ENCODE measurements at places on chromosomes 5 and 9.

DNA sequence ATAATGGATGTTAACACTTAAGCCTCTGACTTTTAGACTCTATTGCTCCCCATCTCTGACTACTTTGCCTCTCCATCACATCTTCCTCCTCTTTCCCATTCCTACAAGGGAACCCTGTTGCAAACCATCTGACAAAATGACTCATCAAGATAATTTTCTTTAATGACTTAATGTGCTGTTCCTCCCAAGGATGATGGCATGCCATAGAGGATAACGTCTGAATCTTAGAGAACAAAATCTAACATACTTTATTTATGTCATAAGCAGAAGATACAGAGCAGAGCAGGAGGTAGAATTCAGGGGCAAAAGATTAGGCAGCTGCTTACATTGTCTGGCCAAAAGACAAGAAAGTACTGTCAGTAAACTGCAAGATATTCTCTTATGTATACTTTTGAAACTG lies 76.8 kb downstream of the FGF10 start:
- DNase-seq: no peak

DNA sequence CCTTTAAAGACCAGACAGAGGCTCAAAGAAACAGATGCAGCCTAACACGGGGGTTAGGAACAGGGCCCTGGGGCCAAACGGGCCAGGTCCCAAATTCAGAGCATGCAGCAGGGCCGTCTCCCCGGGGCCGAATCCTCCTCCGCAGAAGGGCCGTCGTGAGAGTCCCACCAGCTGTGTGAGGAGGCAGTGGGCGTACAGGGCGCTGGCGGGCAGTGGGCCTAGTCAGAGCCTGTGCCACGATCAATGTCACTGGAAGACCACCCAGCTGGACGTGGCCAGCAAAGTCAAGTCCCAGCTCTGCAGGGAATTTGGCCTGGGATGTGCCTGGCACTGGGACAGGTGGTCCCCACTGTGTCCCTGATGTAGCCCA lies 15.8 kb upstream of the FCN2 start:
- DNase-seq: no peak

GRCh38 chr5:14728459-14728938 lies 64.0 kb downstream of the OTULIN start:
- DNase-seq: no peak

- DNase-seq: peak; percentile 21
Observed at GRCh38 chr5:64947031-64947430, 178.3 kb downstream of the CWC27 start.

GRCh38 chr5:167123126-167123525 lies 1168.3 kb upstream of the WWC1 start:
- no peak for DNase-seq

- peak; percentile 100 for DNase-seq
Observed at GRCh38 chr5:151696470-151697061, 9.9 kb upstream of the SPARC start.

DNA sequence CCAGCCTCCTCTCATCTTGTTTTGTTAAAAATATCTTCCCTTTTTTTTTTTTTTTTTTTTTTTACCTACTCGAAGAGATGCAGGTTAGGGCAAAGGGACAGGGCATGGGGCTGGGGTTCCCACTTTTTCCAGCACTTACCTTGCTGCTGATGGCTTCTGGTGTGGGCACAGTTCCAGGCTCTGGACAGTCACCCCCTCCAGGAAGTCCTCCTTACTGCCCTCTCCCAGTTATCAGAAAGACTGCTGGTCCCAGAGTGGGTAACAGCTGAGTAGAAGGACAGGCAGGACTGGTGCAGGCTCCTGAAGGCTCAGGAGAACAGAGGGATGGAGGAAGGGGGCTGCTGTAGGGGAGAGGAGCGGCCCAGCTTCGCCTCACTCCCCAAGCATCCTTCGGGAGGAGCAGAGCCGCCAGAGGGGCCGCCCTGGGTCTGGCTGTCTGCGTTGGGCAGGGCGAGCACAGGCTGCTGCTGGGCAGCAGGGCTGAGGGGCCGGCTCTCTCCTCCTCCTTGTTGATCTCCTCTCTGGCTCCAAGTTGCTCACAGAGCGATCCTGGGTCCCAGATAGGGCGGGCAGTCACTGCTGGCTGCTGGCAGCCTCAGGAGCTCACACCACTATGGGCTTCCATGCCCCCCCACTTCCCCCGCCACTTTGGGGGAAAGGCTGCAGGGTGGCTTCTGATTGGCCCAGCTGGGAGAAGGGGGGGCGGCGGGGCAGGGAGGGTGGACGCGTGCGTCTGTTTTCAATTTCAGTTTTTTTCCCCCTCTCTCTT lies at the start of gene PDGFRB:
Gene PDGFRB, minus strand, starts transcription at position 588 of the 769 bp plus-strand sequence. CDS start 18,798 bp downstream, outside the sequence.
- peak; percentile 96 for DNase-seq

DNA sequence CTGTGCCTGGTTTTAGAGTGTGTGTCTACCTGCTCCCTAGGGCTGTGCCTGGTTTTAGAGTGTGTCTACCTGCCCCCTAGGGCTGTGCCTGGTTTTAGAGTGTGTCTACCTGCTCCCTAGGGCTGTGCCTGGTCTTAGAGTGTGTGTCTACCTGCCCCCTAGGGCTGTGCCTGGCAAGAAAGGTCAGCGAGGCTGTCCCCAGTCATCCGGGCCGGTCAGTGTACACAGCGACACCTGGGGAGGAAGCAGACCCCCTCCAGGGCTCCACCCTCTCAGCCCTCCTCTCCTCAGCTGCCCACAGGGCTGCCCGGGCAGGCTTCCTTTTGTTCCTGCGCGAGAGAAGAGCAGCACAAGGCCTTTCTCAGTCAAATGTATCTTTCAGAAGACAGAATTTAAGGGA lies 4.1 kb downstream of the NRARP start:
- no peak for DNase-seq

DNA sequence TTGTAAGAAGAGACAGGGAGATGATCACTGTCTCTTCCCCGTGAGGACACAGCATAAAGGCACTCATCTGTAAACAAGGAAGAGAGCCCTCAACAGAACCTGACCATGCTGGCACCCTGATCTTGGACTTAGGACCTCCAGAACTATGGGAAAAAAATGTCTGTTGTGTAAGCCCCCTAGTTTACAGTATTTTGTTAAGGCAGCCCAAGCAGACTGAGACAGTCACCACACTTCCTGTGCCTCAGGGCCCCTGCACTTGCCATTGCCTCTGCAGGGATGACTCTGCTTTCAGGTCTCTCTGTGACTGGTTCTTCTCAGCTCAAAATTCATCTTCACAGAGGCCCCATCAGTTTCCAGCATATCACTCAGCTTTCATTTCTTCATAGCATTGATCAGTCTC lies 372.1 kb downstream of the TLE1 start:
- peak; percentile 8 for DNase-seq

DNA sequence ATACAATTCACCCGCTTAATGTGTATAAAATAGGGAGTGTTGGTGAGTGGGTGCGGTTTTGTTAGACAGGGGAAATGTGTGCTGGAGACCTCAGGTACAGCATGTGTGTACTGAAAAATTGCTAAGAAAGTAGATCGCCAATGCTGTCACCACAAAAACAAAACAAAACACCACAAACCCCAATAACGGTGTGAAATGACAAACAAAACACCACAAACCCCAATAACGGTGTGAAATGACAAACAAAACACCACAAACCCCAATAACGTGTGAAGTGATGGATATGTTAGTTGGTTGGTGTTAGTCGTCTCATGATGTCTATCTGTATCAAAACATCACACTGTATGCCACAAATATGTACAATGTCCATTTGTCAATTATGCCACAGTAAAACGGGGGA lies 14.2 kb upstream of the GFPT2 start:
- DNase-seq: no peak

- DNase-seq: no peak
Observed at GRCh38 chr5:31639481-31640411, 815 bp downstream of the PDZD2 start.

DNA sequence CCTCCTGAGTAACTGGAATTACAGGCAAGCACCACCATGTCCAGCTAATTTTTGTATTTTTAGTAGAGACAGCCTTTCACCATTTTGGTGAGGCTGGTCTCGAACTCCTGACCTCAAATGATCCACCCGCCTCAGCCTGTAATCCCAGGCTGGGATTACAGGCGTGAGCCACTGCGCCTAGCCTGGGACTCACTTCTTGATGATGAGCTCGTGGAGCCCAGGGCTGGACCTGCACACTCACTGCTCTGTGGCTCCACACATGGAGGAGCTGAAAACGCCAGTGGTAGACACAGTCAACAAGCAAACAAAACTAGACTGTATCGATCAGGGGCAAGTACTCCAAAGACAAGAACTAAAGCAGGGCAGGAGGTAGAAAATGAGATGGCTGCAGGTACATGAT lies 59.8 kb upstream of the RPL26L1 start:
- no peak for DNase-seq

- DNase-seq: peak; percentile 60
Observed at GRCh38 chr5:160199410-160199911, 29.8 kb upstream of the FABP6 start.

DNA sequence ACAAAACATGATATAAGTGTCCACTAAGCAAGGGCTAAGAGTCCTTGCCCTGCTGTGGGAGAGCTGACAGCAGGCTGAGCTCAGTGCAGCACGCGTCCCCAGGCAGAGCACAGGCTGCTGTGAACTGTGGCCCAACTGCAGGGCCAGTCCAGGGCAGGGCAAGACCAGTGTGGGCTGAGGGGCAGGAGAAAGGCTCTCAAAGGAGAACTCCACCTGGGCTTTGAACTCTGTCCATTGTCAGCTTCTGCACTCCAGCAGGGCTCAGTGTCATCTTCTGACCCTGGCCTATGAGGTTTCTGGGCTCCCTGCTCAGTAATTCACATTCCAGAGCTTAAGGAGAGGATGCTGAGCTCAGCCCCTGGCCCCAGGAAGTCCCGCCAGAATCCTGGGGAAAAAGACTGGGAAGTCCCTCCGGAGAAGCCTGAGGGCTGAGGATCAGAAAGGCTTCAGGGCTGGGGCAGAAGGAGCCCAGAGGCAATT lies 37.4 kb downstream of the LHFPL2 start:
- DNase-seq: peak; percentile 61

DNA sequence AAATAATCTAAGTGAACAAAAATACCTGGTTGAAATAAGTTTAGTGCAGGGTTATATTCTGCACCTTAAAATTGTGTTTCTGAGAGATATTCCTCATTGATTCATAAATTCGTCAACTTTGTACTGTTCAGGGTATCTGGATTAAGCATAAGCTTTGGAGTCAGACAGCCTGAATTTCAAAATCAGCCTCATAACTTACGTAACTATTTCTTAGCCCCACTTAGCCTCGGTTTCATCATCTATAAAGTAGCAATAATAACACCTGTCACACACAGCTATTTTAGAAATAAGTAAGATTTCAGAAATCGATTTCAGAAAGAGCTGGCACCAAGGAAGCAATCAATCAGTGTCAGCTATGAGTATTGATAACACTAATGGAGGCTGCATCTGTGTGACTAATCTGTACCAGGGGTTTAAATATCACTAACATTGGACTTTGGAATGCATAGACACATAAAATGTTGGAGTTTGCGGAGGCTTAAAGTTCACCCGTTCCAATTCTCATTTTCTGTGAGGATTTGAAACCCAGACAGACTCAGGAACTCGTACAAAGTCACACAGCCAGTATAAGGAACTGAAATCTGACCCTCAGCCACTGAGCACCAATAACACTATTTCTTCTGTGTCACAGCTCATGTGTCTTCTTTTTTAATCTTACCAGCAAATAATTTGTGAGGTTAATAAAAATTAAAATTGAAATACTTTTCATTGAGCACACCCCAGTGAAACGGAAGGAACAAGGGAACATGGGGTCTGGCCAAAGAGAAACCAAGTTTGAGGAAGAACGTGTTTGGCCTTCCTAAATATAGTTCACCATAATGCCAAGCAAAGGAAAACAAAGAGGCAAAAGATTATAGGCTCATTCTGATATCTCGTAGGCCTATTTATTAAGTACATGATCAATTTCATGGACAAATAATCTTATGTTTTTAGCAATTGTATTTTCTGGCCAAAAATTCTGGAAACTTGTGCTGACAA lies 194.4 kb upstream of the PTGER4 start:
- no peak for DNase-seq

GRCh38 chr9:124210697-124211096 lies 47.1 kb upstream of the NEK6 start:
- DNase-seq: no peak

- DNase-seq: no peak
Observed at GRCh38 chr5:78798673-78799029, 150.1 kb upstream of the LHFPL2 start.

- DNase-seq: peak; percentile 51
Observed at GRCh38 chr5:169696621-169697510, 59.8 kb downstream of the DOCK2 start.

DNA sequence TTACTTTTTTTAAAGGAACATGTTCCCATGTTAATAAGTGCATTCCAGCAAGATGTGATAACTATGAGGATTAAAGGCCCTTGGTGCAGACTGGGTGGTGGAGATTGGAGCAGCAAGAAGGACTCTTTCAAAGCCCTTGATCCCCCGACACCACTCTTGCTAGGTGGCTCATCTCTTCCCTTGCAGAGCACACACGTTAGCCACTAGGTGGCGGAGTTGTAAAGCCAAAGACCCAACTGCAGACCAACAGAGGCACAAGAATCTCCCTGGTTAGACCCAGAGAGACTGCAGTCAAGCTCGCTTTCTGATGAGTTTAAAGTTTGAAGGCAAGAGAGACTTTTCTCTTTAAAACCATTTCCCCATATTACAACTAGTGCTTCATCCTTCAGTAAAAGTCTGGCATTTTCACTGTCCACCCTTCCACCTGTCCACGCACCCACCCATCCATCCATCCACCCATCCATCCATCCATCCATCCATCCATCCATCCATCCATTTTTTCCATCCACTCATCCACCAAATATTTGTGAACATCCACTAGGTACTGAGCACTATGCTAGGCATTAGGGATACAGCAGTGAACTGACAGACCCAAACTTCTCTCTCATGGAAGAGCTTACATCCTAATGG lies 226.9 kb downstream of the MSX2 start:
- peak; percentile 74 for DNase-seq

DNA sequence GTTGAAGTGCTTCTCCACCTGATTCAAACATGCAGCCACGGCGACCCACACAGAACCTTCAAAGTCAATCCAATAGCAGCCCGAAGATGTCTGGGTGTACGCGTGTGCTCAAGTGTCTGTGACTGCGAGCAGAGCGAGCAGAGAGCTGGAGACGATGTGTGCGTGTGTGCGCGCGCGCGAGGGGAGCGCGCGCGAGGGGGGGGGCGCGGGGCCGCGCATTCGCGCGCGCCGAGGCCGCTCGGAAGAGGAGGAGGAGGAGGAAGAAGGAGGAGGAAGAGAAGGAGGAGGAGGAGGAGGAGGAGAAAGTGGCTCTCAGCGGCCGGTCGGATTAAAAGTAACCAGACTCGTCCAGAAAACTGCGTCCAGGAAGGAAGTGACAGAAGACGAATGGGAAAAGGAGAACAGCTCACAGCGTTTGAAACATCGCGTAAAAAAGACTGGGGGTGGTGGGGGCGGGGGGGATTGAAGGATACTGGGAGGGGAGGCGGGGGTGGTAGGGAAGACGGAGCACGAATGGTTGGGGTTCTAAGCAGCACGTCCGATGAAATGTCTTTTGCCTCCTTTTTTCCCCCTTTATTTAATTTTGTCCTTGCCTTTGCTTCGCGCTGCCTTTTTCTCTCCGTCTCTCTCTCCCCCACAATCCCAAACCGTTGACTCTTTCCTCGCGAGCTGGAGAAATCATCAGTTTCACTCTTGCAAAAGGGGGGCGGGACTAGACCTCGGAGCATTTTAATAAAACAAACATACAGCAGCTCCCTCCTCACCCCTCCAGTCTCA lies at the start of gene MEF2C:
Gene MEF2C, minus strand, starts transcription at position 126 of the 777 bp plus-strand sequence. CDS start 59,396 bp downstream, outside the sequence.
- peak; percentile 79 for DNase-seq

GRCh38 chr9:137365056-137365455 lies 57.9 kb downstream of the EXD3 start:
- DNase-seq: no peak

- no peak for DNase-seq
Observed at GRCh38 chr9:81682797-81683196, 6.5 kb downstream of the TLE1 start.

Measured in EH (cell line).